ENCODE measurements at places on chromosomes 5 and 9.

DNA sequence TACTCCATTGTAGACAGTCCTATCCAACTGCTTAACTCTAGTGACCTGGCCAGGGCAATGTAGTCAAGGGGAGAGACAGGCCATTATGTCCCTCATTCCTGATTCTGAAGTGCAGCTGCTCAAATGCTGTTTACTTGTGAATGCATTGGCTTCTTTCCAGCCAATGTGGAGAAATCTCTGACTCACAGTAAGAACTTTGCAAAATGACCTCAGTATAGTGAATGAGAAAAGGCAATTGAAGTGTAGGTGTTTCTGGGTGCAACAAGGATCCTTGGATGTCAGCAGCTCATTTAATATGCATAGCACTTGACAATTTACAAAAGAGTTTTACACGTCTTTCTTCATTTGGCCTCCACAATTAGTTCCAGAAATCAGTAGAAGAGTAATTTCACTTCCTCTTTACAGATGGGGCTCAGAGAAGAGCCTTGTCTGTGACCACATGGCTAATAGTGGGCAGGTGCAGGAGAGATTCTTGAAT is 367.2 kb downstream of the OSTF1 start:
- DNase-seq, result no peak

- no peak for DNase-seq
Measured at GRCh38 chr9:133119846-133120500, 1.1 kb downstream of the RALGDS start.

- no peak for DNase-seq
Measured at GRCh38 chr5:73311291-73312110, 137.1 kb downstream of the FOXD1 start.

DNA sequence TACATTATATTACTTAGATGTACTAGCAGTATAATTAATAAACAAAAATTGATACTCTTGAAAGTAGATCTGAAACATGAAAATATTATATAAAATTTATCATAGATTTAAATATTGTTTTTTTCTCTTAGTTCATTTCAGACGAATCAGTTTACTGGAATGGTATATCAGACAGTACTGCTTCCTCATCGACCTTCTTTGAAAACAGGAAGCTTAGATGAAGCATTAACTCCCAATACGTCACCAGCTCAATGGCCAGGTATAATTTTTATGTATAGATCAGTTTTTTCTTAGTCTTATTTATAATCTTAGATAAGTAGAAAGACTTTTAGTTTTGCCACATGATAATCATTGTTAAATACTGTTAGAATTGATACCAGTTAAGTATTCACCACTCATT is 106.3 kb downstream of the DMXL1 start:
- DNase-seq, result no peak

DNA sequence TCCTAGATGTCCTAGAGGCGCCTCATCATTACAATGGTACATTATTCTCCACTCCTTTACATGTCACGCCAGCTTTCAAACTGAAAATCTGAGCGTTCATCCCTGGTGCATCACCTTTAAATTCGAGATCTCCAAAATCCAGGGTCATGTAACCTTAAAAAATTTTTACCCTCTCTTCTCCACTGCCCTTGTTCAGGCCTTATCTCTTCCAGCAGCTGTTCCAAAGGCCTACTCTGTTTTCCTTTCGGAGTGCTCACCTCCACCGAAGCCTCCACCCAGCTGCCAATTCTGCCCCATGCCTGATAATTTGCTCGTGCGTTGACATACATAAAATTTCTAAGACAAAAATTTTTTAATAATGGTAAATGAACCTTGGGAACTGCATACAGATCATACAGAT is 950 bp upstream of the MSH3 start:
- no peak for DNase-seq

DNA sequence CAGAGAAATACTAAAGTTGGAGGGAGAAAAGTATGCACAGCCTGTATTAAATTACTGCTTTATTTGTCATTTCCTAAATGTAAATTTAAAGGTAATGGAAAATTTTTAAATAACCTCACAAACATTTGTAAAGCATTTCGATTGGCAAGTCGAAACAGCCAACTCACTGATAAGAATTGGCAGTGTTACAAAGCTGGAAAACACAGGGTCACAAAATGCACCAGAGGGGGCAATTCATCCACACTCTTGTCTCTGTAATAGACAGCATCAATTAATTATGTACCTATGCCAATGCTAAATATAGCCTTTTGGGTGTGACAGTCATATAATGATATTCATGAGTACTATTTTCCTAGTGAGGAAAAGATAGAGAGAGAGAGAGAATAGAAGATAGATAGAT is 140.6 kb upstream of the PRLR start:
- no peak for DNase-seq

- DNase-seq, result no peak
Measured at GRCh38 chr9:120536949-120537640, 42.9 kb downstream of the CDK5RAP2 start.

GRCh38 chr9:81620002-81620390 is 69.4 kb downstream of the TLE1 start:
- no peak for DNase-seq

DNA sequence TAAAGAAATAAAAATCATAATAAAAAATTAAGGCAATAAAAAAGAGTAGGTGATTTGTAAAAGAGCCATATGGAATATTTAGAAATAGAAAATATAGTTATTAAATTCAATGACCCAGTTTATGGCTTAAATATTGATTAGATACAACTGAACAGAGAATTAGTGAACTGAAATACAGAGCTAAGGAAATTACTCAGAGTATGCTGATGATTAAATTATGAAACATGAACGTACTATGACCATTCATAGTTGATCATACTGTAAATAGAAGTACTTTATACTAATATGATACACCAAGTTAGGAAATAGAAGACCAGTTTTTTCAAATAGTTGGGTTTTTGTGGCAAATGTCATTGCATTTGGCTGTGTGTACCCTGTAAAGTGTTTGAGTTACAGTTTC is 194.5 kb downstream of the CWC27 start:
- DNase-seq, result no peak

DNA sequence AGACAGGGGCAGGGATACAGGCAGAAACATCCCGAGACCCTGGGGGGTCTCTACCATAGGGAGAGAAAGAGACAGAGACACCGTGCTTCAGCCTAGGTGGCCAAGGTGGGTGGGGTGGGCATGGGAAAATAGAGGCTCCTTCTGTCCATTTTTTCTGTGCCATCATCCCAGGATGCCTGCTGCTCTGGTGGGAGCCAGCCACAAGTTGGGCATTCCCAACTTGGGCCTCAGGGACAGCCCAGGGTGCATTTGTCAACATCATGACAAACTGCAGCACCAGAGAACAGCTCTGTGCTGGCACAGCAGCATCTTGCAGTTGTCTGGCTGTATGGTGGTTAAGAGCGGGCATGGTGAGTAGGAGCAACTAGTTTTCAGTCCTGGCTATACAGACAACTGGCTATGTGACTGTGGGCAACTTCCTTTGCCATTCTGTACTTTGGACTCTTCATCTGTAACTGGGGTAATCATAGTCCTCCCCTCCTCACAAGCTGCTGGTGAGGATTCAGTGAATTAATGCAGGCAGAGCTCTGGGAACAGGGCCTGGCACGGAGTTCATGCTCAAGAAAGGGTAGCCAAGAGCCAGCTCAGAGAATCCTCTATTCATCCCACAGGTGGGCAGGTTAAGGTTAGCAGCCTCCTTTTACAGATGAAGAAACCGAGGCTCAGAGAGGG is 100.4 kb downstream of the RGS3 start:
- no peak for DNase-seq

DNA sequence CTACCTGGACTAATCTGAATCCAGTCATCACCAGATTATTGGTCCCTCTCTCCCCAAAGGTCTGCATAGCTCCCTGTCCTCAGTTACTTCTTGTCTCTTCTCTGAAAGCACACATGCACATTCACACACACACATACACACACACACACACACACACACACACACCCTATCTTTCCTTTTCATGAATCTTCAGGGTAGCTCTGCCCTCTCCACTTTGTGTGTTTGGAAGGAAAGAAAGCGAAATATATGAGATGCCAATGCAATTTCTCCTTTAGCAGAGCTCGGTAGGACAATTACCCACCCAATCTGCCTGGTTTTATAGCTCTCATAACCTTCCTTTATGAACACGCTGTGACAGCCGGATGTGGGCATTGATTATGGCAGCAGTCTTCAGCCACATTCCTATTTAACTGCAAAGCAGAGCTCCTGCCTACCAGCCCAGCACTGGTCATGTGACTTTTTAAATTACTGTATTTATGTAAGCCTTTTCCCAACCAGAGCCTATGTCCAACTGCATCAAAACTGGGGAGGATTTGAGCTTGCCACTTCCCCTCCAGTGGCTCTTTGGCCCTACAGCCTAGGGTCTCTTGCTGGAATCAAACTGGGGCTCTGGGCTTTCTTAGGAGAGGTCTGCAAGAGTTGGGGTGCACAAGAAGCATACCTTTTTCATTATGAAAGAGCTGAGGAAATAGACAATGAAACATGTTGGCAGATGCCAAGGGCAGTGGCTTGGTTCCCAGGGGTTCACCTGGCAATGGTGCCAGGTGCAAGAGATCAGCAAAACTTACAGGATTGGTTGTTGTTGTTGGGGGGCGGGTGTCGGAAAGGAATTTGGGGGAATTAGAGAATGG is 20.8 kb upstream of the MATR3 start:
- DNase-seq, result no peak

DNA sequence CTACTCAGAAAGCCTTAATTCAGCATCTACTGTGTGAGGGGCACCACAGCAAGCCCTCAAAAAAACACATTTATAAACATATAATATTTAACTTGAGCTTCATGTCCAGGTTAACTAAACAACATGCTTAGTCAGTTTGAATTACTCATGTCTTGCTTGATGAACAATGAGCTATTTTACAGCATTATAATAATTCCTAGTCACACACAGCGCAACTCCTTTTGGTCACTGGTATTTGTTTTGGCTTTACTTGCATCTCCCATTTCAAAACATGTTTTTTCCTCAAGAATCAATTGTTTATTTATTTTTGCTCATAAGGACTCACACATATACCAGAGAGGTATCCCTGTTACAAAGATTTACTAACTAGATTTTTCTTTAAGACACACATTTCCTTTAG is 616.7 kb upstream of the DAB2 start:
- DNase-seq, result no peak

GRCh38 chr5:95712347-95712958 is 18.7 kb upstream of the RHOBTB3 start:
- peak; percentile 46 for DNase-seq

DNA sequence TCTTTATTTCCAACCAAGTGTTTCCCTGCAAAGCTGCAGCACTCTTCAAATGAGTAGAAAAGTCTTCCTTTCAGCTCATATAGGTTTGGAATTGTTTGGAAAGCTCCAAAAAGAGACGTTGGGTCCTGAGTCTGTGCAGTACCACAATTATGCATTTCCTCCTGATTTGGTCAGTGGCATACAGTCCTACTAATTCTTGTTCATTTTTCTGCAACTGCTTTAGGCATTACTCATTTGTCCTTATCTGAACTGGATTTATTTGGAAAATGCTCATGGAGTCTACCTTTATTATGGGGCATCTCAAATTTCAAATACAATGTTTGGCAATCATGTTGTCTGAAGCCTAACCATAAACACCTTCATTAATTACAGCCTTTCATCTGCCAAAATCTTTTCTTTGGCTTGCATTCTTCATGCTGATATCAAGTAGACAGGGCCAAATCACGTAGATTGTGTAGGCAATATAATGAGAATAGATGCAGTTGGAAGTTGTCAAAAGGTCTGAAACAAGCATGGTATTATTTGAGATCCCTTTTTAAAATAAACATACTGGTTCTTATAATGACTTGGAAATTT is 232.8 kb downstream of the TLE1 start:
- peak; percentile 26 for DNase-seq

DNA sequence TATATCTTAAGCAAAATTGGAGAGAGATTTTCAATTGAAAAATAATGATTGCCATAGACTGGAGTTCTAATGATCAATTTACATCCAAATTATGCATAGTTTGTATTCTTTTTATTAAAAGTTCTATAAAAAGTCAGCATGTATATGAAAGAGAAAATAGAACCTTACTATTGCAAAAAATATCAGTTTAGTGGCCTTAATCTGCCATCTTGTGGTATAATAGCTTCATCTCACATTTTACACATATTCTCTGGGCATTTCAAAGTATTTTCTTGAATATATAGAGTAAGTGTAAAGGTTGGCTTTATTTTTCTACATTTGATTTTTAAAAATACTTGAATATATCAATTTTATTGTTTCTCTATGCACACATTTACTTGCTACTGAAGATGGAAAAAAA is 1858.6 kb upstream of the CDH9 start:
- DNase-seq, result no peak

GRCh38 chr9:71441266-71441665 is 319.8 kb upstream of the TRPM3 start:
- DNase-seq, result no peak

GRCh38 chr9:128001779-128002298 is 21.1 kb upstream of the EEIG1 start:
- DNase-seq, result peak; percentile 74

- DNase-seq, result peak; percentile 73
Measured at GRCh38 chr9:115213818-115214334, 95.9 kb upstream of the TNC start.

DNA sequence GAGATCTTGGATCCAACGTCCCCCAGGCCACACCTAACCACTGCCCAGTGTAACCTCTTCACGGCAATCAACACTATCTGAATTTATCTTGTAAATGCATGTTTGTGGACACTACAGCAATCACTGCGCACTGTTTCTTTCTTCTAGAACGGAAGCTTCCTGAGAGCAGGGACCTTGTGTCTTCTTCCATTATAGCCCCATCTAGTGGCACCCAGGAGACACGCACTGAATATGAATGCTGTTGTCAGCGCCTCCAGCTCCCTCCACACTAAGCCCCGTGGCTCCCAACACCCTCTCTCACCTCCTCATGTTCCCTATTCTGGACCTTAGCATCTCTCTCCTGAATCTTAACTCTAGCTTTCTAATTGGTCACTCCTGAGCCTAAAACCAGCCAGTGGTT is 72.7 kb downstream of the SMIM23 start:
- DNase-seq, result no peak

DNA sequence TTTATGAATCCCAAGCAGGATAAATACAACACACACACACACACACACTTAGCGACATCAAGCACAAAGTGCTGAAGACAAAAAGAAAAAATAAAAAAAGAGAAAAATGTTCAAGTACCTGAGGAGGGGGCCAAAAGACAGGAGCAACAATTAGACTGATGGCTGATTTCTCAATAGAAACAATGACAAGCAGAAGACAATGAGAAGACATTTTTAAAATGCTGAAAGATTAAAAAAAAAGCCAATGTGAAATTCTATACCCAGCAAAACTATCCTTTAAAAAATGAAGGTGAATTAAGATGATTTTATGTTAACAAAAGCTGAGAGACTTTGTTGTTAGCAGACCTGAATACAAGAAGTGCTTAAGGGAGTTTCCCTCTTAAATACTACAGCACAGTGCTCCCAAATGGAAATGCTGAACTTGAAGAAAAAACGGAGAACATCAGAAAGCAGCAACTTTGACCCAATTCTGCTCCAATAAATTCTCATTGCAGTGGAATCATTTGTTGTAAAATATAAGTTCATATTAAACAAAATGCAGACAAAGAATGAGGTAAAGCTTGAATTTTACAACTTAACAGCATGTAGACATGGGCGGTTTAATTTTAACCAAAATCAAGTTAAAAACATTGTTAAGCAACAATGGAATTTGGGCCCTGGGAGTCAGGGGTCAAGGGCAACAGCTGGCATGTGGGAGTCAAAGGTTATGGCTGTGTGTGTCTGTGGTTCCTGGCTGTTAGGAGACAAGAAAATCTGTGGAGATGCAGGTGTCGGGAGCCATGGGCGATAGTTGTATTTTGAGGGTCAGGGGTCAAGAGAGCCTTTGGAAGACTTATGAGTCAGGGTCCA is 776 bp upstream of the RANBP17 start:
- DNase-seq, result no peak

- peak; percentile 40 for DNase-seq
Measured at GRCh38 chr9:132901858-132902831, 23.4 kb downstream of the SPACA9 start.

Data from BJ (cell line).